Stimulated activated CD4-positive, alpha-beta T cell treated with anti-CD3 and anti-CD28 coated beads, Interleukin-1b, Interleukin-23, amount 100 ng/mL, for 1 hour (primary cell): ENCODE measurements at places on chromosomes 1 and 21.

DNA sequence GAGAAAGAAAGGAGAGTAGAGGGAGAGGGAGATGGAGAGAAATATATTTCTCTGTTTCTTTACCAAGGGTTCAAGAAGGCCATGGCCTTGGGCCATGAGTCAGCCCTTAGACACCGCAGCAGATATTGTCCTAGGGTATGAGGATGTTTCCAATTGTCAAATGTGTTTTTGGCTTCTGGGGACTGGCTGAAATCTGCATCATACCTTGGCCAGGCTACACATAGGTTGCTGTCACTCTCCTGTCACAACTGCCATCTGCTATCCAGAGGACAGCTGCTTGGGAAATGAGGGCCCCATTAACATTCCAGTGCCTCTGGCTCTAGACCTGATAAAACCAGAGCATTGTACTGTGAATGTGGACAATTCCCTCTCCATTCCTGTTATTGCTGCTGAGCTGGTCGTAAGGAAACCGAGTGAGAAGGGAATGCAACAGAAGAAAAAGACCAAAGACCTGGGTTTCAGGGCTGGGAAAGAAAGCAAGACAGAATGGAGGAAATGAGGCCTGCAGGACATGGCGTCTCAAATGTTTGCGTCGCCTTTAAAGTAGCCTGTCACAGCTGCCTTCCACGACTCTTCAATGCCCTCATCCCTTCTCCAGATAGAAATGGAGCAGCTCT lies 8.8 kb upstream of the PIGC start:
- DNase-seq: no peak

DNA sequence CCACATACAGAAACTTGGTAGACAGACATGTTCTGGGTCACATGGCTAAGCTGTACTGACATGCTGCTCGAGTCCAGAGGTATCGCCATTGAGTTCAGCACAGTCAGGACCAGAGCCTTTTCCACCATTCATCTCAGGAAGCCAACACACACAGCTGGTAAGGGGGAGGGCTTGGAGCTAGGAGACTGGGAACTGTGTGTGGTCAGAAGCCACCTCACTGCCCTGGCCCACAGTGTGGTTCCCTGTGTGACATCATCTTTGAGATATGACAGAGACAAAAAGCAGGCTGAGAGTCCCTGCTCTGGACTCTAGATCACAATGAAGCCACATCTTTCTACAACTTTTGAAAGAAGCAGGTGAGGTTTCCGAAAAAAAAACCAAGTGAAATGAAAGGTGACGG lies 107.2 kb downstream of the SIM2 start:
- no peak for DNase-seq

DNA sequence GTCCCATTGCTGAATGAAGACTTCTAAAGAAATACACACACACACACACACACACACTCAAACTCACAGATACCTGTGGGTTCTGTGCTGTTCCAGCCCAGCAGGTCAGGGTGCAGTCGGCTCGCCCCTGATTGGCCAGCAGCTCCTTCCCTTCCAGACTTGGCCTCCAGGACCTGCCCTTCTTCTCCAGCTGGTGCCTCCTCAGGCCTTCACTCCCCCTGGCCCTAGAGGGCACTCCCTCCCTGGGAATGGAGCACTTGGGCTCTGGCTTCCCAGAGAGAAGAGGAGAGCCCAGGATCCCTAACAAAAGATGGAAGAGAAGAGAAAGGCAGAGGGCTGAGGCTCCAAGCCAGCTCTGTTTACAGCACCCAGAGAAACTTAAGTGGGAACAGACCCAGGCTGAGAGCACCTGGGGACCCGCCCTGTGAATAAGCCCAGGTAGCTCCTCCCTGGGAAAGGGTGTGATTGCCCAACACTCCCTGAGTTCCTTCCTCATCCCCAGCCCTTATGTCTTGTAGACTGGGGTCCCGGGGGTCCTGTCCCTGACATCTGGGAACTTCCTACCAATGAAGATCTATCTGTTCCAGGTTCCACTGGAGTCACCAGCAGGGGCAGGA lies at the start of gene PGLYRP3:
TSS of gene PGLYRP3 (minus strand) at position 383 of the 617 bp plus-strand sequence. CDS start 2,287 bp downstream, outside the sequence.
- no peak for DNase-seq

- no peak for DNase-seq
Measured at GRCh38 chr1:192610112-192610889, 25.6 kb upstream of the RGS13 start.

DNA sequence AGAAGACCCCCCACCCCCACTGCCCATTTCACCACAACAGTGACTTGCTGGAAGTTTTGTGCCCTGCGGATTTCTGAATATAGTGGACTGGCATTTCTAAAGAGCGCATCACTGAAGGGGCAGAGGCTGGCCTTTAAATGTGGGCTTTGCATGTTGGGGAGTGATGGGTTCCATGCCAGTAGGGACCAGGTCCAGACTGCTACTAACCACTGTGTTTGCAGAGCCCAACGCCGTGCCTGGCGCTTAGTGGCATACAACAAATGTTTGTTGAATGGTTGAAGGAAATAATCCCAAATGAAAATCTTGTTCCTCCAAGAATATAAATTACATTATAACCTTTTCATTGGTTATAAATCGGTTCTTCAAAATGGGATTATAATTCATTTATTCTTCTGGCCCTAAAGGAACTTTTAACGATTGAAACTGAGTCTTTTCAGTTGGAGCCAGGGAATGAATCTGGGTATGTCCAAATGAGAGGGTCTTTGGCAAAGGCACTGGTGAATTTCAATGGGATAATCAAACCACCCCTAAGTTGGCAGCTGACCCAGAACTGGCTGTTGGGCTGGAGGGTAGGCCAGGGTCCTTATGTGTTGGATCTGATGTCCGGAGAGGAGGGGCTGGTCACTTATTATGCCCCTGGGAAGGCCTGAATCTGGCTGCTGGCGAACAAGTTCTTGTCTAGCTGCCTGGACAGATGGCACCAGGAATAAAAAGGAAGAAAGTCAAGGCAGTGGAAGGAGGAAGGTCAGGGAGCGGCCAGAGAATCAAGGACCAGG lies 13.8 kb upstream of the SDHB start:
- DNase-seq: no peak

GRCh38 chr1:108142773-108143394 lies 57.3 kb downstream of the SLC25A24 start:
- no peak for DNase-seq

DNA sequence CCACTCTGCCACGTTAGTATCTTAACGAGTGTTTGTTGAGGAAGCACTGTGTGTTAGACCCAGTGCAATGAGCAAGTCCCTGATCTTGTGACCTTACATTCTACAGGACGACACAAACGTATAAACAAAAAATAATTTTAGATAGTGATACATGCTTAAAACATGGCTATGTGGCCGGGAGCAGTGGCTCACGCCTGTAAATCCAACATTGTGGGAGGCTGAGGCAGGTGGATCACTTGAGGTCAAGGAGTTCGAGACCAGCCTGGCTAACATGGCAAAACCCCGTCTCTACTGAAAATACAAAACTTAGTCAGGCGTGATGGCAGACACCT lies 19.6 kb downstream of the MTX1 start:
- no peak for DNase-seq

DNA sequence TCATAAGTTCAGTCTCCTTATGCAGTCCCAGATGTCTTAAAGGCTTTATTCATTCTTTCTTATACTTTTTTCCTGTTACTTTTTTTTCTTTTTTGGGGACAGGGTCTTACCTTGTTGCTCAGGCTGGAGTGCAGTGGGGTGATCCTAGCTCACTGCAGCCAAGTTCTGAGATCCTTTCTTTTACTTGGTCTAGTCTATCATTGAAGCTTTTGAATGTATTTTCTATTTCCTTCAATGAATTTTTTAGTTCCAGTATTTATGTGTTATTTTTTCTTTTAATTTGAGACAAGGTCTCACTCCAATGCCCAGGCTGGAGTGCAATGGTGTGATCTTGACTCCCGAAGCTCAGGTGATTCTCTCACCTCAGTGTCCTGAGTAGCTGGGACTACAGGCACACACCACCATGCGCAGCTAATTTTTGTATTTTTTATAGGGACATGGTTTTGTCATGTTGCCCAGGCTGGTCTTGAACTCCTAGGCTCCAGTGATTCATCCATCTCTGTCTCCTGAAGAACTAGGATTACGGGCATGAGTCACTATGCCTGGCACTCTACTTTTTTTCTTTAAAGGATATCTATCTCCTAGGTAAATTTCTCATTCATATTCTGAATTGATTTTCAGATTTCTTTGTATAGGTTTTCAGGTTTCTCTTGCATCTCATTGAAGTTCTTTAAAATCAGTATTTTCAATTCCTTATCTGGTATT lies 26.1 kb upstream of the GTF2B start:
- DNase-seq: no peak
